ENCODE measurements at places on chromosomes 2 and 18.

GRCh38 chr2:63992061-63992685 is 27.1 kb downstream of the VPS54 start:
- DNase-seq: no peak

DNA sequence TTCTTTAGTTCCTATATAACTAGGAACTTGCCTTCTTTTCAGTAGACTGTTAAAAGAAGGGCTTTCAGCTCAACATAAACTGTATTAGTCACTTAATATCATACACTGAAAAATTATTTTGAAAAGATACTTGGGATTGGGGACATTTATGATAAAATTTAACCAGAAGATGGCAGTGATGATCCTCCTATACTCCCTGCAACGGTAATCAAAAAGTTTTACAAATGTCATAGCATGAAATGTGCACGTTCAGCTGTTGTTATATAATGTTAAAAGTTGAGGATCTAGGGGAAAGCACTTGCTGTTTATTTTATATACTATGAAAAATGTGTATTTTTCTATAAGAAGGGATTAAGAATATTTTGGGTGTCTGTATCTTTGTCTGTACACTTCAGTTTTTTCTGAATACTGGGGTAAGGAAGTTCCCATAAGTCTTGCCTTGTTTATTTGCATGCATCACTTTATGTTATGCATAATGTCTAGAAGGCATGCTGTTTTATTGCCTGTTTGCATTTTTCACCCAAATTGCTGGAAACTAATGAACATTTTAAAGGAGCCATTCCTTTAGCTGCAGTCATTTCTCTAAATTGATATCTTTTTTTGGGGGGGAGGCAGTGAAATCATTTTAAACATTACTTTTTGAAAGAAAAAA is 19.0 kb downstream of the DYNC1I2 start:
- DNase-seq: no peak

DNA sequence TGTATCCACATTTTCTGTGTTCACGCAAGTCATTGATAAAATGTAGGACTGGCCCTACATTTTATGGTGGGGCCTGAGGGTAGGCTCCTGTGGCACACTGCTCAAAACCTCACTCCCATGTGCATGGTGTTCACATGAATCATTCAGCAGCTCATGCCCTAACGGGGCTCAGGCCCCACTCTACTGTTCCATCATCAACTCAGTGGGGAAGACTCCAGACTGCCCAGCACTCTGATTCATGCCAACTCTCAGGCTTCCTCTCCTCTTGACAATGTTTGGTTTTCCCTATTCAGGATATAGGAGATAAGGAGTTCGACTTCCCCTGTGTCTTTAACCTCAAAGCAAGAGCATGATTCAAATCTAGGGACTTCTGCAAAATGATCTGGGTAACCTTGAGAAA is 92.0 kb upstream of the BOD1L2 start:
- DNase-seq: no peak

DNA sequence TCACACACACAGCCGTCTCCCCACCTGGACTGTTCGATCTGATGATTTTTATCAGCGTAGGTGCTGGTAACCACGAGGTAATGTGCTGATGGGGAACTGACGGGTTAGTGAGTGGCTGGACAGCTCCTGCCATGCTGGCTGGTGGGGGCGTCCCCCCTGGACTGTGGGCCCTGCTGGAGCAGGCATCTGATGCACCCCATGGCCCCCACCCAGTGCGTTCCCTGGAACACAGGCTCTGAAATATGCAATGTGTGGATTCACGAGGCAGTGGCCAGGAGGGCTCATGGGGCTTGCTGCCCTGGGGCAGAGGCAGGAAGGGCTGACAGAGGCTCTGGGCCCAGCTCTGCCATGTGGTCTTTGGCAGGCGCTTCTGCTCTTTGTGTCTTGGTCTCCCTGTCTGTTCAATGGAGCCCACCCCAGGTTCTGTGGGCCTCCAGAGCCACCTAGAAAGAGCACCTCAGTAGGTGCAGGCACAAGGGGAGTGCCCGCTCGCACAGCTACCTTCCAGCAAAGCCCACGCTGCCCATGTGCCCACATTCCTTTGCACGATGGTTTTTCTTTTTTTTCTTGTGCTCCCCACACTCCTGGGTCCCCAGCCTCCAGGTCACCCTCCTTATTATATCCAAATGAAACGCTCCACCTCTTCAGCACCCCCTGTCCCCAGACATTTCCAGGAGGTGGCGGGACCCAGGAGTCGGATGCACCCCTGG is 10.3 kb upstream of the PXDN start:
- DNase-seq: no peak
